ENCODE measurements at places on chromosomes 11 and 22.

DNA sequence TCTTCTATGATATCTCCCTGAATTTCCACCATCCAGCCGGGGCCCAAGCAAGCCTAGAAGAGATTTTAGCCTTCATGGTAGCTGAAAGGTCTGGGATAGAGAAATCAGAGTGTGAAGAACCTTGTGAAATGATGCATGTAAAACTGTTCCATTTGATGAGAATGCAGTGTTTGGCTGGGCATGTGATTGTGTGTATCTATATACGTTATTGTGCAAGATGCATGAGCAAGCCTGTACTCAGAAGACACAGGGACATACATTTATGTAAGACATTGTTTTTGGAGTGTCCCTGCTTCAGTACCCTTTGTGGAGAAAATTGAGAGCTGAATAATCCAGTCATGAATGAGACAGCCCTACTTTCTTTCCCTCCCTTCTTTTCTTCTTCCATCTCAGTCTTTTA lies 15.2 kb upstream of the OR52K2 start:
- no peak for DNase-seq

DNA sequence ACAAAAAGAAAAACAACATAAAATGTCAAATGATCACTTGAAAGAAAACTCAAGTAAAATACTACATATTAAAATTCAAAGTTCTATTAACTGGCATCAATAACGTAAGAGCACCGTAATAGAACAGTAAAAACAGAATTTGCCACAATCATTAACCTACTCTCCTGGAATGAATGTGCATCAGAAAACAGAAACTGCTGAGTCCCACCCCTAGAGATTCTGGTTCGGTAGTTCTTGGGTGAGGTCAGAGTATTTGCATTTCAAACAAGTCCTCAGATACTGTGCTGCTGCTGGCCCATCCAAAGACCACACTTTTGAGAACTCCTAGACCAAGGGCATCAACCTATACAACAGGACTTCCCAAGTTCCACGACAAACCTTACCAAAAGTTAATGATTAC lies 23.5 kb downstream of the PITPNB start:
- no peak for DNase-seq

GRCh38 chr11:118172356-118172755 lies 4.1 kb downstream of the SCN2B start:
- no peak for DNase-seq

DNA sequence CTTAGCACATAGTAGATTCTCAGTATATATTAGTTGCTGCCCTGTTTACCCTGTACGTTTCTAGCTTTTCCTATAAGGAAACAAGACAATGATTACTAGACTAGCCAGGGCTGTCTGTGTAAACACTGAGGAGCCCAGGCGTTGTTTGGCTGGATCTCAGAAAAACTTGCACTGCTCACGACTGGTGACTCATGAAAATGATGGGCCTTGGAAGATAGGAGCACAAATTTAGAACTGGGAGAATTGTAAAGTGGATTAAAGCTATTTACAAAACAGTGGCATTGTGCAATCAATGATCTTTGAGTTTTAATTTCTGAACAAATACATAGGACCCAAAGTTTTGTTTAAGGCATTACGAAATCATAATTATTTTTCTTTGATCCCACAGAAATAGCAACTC lies 276.9 kb downstream of the FAM76B start:
- no peak for DNase-seq

DNA sequence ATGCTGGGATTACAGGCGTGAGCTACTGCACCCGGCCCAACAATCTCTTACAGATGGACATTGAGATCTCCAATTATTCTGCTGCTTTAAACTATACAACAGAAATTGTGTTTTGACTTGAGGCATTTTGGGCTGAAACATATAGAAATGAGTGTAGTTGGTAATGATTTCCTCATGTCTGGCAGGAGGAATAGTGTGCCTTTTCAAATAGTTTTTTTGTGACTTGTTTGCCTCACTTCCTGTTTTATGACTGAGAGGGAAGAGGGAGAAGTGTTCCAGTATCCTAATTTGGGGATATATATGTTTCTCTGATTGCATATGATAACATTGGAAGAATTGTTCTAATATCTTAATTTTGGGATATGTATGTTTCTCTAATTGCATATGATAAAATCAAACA lies 40.2 kb downstream of the EP300 start:
- DNase-seq = no peak

DNA sequence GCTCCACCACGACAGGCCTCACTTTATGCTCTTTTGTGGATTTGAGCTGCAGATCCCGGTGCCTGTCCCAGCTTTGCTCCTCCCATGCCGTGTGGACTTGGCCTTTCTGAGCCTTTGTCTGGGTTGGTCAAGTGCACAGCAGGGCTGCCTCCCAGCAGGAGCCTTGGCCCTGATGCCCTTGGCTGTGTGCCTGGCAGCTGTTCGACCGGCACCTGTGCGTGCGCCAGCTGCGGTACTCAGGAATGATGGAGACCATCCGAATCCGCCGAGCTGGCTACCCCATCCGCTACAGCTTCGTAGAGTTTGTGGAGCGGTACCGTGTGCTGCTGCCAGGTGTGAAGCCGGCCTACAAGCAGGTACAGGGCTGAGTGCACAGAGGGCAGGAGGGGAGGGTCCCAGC lies 46.5 kb downstream of the MYO7A start:
- no peak for DNase-seq

- DNase-seq = no peak
These were observed 218.3 kb upstream of the CTSC start for GRCh38 chr11:88555829-88556202.
